ENCODE measurements at places on chromosomes 12 and 14.

GRCh38 chr12:20492251-20492760, 124.0 kb downstream of the PDE3A start:
- no peak for DNase-seq

DNA sequence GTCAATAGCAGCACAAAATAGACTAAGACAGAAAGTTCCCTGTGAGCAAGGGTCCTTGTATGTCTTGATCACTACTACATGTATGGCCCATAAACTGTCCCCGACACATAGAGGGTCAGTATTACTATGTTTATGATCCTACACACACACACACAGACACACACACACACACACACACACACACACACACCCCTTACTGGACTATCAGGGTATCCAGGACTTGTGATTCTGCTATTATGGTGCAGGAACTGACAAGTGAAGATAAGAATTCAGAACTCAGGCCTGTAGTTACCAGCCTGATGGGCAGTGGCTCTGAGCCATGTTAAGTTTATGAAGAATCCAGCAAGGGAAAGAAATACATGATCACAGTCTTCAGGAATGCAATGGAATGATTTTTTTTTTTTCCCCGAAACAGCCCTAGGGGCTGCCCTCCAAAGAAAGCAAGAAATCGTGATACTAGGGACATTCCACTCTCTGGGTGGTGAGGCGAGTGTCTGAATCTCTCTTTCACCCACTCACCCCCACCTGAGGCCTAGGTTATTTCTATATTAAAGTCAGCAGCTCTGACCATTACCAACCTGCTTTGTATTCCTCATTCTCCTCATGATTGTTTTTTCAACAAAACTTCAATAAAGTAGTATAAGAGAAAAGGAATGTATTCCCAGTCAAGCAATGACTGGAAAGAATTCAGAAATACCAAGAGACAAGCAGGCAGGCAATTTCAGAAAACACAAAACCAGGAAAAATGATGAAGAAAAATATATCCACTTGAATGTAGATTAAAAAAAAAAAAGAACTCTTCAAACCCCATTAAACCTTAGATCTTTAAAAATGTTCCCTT, 105.8 kb downstream of the AVPR1A start:
- no peak for DNase-seq

DNA sequence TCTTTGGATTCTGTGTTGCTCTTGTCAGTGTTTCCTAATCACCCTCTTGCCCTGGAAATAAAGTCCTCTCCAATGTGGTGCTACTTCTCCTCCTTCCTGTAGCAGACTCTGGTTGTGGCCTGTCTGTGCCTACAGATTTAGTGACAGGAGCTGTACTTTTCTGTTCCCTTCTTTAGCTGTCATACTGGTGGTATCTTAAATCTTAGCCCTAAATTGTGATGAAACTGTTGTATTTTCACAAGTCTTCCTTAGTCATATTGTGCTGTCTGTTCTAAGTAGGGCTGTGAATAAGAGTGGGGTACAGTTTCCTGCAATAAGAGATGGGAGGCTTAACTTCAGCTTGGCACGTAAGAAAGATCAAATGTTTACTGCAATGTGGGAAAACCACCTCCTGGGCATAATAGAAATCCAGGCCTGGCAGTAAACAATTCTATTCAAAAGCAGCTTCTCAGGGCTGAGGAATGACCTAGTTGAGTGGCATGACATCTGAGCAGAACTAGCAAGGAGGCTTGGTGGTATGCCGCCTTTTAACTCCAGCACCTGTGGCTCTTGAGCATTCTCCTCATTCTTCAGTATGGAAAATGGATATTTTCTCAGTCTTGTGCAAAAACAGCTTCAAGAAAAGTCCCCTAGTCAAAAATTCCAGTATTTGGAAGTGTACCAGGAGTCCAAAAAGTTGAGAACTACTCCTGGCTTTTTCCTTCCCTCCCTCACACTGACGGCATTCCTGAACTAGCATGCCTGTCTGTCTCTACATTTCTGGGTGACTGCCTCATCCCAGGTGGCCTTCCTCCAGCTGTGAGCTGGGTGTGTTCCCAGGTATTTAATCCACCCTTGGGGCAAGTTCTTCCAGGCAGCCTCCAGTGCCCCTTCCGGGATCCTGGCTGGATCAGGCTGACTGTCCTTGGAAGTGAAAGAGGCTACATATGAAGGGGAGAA, 19.5 kb downstream of the ANO6 start:
- DNase-seq, result no peak

DNA sequence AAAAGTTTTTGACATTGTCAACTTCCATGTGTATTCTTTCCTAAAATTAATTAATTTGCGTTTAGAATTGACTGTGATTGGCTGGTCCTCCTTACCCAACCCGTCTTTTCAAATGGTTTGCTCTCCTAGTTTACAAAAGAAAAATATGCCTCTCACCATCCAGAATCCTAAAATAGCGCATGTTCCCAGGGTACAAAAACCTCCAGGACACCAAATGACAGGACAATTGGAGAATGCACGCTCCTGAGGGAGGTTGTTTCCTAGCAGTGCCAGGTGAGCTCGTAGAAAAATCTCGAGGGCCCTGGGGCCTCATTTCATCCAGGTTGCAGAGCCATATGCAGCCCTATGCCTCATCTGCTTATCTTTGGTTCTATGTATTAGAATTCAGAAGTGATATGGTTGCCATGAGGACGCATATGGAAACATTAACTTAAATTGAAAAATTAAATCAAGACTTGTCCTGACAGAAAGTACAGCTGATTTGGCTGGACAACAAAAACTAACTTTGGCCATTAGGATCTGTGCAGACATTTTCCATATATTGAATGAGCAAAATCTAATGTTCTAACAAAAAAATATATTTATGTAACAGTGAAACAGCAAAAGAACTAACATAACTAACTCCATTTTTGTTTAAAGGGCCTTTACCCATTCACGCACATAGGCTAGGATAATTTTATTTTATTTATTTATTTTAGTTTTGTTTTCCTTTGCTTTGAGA, 28.2 kb upstream of the EGLN3 start:
- DNase-seq, result no peak

- no peak for DNase-seq
Observed at GRCh38 chr12:49345051-49345824, 1.4 kb upstream of the DNAJC22 start.

DNA sequence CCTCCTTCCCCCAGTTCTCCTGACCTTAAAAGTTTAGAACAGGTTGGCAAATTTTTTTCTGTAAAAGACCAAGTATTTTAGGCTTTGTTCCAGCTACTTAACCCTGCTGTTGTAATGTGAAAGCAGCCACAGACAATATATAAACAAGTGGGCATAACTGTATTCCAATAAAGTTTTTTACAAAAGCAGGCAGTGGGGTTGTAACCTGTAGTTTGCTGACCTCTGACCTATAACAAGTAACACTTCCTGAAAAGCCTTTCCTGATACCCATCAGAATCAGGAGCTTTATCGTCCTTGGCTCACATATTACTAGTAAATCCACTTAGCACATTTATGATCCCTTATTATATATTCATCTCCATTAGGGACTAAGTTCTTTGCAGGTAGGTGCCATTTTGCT, 13.1 kb upstream of the SMARCC2 start:
- DNase-seq, result no peak

DNA sequence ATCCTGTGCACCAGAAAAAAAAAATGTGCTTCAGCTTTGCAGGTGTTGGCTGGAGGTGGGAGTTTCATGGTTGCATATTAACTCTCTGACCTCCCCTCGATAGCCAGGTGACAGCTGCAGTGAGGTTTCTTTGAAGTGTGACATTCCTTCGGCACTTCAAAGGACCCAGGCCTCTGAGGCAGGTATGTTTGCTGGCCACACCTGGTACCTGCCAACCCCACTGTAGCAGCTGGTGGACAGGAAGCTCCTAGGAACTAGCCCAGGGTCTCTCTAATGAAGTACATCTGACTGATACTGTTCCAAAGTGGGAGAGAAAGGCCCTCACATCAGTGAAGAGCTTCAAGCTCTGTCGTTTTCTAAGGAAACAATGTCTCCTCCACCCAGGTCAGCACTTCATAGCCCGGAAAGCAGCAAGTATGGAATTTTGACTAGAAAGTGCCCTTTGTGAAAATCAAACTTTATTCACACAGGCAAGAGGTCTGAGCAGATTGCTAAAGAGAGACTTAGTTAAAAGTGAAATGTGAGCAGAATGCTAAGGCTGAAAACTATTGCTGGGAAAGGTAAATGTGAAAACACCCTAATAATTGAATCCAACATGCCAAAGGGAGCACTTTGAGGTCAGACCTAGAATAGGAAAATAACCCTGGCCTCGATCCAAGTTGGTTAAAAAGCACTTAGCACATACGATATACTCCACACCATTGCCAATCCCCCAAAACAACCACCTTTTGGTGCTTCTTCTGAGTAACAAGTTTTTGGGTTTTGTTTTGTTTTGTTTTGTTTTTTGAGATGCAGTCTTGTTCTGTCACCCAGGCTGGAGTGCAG, 71.3 kb downstream of the PHLDA1 start:
- no peak for DNase-seq

DNA sequence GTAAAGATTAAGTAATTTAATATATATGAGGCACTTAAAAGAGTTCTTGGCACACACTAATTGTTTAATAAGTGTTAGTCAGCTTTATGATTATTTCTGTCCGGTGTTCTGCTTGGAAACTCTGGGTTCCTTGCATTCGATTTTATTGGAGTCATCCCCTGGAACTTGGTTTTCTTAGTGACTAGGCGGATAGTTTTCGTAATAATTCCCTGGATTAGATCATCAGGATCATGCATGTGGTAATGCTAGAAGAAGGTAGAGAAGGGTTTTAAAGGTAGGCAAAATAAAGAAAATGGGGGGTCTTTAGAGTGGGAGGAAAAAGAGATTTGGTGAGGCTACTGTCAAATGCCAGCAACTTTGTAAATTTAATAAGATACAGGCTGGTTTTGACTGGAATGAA, 88.4 kb downstream of the MYF5 start:
- DNase-seq, result no peak

- DNase-seq, result no peak
Observed at GRCh38 chr12:124645530-124646244, 78.3 kb upstream of the NCOR2 start.

DNA sequence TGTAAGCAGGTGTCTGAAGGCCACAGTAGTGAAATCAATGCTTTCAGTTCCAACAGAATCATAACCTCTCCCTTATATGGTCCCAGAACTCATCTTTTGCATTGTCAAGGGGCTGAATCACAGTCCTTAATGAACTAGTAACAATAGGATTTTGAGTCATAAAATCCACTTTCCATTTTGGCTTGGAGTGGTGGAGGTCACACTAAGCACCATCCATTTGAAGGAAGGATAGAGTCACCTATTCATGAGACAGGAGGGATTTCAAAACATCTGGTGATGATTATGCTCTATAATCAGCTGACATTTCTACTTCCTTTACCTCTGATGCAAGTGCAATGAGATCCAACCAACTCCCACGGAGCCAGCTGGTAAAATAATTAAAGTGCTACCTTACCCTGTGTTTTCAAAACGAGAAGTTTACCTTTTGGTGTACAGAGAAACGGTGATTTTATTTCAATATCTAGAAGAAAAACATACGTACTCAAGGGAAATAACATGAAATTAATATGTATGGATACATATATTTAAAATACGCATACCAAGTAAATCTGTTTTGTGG, 59.1 kb downstream of the TMEM132D start:
- no peak for DNase-seq

DNA sequence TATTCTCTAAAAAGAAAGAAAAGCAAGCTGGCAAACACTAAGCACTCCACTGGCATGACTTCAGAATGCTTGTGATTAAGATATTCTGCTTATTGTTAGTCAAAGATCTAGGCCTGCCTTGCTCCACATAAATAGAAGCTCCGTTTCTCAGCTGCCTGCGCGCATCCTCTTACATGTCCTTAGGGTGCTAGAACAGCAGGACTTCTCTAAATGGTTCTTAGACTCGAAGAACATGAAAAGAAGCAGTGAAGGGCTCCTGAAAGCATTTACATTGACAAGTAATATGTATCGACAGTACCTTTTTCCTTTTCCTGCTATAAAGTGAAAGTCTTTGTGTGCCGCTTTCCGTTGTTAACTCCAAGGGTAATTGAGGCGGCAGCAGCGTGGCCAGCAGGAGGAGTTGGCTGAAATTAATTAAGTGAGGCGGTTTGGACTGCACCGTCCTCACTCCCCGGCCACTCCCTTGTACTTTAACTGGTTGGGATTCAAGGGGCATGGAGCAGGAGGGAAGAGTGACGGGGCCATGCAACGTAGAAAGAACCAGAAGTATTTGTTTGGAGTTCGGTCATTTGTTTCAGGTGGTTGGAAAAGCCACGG, 34.2 kb upstream of the OTX2 start:
- no peak for DNase-seq

DNA sequence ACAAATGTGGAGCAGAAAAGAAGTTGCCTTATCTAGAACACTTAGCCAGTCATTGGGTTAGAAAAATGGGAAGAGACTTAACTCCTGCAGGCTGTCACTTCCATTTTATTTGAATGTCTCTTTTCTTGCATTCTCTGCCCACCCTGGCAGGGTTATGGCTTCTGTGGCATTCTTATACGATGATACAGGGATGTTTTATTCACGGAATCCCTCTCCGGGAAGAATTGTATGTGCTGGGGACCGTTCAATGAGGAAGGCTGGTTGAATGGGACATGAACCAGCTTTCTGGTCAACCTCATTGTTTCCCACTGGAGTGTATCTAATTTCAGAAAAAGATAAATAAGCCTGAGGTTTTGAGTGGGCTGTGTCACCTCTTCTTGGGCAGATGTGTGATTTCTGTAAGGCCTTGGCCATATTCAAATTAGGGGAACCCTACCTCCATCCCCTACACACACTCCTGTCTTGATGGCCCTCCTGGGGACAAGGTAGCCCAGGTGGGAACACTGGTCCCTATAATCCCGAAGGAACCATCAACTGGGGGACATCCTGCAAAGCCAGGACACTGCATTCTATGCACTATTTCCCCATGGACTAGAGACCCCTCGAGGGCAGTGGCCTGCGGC, 174.8 kb upstream of the GSC start:
- no peak for DNase-seq

DNA sequence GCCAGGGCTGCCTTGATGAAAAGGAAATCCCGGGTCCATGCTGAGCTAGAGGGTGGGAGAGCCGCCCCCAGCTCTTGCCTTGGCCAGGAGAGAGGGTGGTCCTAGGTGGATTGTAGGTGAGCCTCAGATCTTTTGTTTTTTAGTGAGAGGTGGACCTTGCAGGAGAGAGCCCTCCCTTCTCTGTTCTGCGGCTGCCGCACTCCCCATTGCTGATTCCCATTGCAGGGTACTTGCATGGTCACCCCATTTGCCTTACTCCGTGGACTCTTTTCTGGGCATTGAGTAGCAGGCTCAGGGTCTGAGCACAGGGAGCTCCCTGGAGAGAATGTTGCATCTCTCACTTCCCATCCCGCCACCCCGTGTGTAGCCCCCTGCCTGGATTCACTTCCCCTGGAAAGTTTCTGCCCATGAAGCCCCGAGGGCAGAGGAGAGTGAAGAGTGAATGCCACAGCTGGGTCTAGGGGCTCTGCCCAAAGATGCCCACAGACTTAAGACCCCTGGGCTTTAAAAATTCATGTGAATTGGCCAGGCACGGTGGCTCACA, 10.2 kb downstream of the VASH1 start:
- DNase-seq, result no peak
